ENCODE measurements at places on chromosomes 5 and 9. TPM values are rescaled to one million over a fixed set of nuclear protein-coding genes. Genes with fewer than 3 reads are reported as not detected.

QRFP gene
- not detected for total RNA-seq

CA9 gene
- total RNA-seq = 0.30 TPM

KCNMB1 gene
- 0.05 TPM for total RNA-seq

FBXO4 gene
- 15.8 TPM for total RNA-seq

FBXO38 gene
- 51.5 TPM for total RNA-seq

PCDH1 gene
- not detected for total RNA-seq

TRIM32 gene
- total RNA-seq = 17.8 TPM

LRRC70 gene
- 1.3 TPM for total RNA-seq

DNAI1 gene
- not detected for total RNA-seq
